ENCODE measurements at places on chromosomes 16 and 17. TPM values are rescaled to one million over a fixed set of nuclear protein-coding genes. Genes with fewer than 3 reads are reported as not detected.
A peak's percentile ranks its signal among the peaks of the same experiment; 100 is the strongest.

DNA sequence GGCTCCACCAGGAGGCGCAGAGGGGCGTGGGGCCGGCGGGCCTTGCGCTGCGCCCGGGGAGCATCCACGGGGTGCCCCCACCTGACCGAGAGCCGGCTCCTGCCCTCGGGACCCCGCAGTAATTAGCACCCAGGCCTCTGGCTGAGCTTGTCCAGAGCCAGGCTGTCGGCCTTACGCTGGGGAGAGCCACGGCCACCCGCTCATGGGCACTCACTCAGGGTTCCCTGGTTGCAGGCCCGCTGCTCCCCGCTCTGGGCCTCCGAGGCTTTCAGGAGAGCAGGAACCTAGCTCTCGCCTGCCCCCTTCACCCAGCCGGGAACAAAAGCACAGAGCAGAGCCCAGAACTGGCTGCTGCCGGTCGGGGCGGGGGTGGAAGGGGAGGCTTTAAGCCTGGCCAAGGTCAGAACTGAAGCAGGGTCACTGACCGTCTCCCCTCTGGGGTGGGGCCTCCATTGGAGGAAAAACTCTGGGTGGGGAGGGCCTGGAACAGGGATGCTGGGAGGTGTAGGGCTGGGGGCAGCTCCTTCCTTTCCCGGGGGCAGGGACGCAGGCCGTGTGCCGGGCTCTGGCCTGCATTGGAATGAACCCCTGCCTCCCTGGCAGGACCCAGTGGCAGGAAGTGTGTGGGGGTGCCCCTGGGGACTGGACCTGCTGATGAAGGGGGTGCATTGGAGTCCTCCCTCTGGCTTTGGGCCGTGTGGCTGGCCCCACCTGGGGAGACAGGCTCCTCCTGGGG, 12.3 kb downstream of the GLIS2 start:
- peak overlapping the region; percentile 37 for H3K27ac ChIP-seq
- H3K4me3 ChIP-seq = peak overlapping the region; percentile 74
- H3K4me1 ChIP-seq = peaks cover 5% of the 10 kb centered on the region
- H3K27me3 ChIP-seq = no peaks in the 10 kb centered on the region

GRCh38 chr17:68378268-68379176, 78.8 kb downstream of the WIPI1 start:
- H3K4me1 ChIP-seq = peaks cover 3% of the 10 kb centered on the region
- H3K36me3 ChIP-seq = no peaks in the 10 kb centered on the region
- no peak overlapping the region for H3K4me3 ChIP-seq
- H3K27me3 ChIP-seq = no peaks in the 10 kb centered on the region

DNA sequence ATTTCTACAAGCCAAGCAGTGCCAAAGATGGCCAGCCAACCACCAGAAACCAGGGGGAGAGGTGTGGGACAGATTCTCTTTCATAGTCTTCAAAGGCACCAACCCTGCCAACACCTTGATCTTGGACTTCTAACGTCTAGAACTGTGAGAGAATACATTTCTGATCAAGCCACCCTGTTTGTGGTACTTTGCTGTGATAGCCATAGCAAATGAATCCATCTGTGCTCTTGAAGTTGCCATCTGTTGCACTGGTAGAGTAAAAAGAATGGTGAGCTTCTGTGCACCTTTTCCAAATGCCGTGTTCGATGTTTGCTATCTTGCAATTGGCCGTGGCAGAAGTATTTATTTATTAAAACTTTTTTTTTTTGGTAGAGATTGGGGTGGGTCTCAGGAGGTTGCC, 16.7 kb upstream of the ADGRG1 start:
- no peak for DNase-seq
- H3K27me3 ChIP-seq = no peaks in the 10 kb centered on the region
- peaks cover 19% of the 10 kb centered on the region for H3K4me1 ChIP-seq
- no peak overlapping the region for H3K4me3 ChIP-seq
- no peak overlapping the region for H3K27ac ChIP-seq
- H3K36me3 ChIP-seq = no peaks in the 10 kb centered on the region

DNA sequence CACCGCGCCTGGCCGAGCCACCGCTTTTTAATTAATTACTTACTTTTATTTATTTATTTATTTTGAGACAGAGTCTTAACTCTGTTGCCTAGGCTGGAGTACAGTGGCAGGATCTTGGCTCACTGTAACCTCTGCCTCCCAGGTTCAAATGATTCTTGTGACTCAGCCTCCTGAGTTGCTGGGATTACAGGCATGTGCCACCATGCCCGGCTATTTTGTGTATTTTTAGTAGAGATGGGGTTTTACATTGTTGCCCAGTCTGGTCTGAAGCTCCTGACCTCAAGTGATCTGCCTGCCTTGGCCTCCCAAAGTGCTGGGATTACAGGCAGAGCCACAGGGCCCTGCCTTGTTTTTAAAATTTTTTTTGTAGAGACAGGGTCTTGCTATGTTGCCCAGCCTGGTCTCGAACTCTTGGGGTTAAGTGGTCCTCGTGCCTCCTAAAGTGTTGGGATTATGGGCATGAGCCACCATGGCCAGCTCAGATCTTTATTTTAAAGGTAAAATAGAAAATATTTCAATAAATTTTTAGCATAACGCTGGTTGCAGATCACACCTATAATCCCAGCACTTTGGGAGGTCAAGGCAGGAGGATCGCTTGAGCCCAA, 18.3 kb upstream of the NUDT16L1 start:
- peak overlapping the region; percentile 95 for H3K27ac ChIP-seq
- no peak for DNase-seq
- H3K4me1 ChIP-seq = peaks cover 23% of the 10 kb centered on the region

DNA sequence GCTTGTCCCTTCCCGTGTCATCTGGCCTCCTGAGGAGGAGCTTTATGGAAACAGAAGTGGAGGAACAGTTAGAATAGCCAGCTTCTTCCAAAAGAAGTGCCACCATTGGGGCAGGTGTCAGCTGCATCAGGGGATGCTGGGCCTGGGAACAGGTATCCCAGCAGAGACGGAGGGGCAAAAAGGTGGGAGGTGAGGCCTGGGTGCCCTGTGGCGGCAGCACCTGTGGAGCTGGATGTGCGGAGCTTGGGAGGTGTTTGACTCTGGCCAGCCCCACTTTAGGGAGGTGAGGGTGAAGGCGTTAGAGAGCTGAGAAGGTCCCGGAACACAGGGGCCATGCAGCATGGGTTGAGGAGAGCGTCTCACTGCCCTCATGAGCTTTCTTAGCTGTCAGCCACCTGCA, 5.2 kb downstream of the SMCR8 start:
- no peaks in the 10 kb centered on the region for H3K27me3 ChIP-seq
- H3K4me1 ChIP-seq = peaks cover 40% of the 10 kb centered on the region
- H3K4me3 ChIP-seq = no peak overlapping the region
- H3K27ac ChIP-seq = peak overlapping the region; percentile 56

DNA sequence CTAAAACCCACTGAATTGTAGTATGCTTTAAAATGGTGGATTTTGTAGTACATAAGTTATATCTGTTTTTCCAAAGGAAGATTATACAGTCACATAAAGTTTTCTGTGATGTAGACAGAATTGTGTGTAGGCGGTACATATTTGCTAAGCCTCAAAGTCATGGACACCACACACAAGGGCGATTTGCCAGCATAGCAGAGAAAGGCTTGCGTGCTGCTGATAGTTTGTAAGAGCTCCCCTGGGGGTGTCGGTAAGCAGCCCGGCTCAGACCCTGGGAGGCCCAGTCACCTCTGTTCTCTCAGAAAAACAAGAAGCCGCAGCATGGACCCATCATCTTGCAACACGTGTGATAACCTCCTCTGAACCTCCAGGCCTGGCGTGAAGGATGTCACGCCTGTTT, 38.3 kb upstream of the AKTIP start:
- no peaks in the 10 kb centered on the region for H3K36me3 ChIP-seq
- no peak for DNase-seq
- no peak overlapping the region for H3K4me3 ChIP-seq
- no peaks in the 10 kb centered on the region for H3K27me3 ChIP-seq
- peaks cover 21% of the 10 kb centered on the region for H3K4me1 ChIP-seq
- no peak overlapping the region for H3K27ac ChIP-seq

DNA sequence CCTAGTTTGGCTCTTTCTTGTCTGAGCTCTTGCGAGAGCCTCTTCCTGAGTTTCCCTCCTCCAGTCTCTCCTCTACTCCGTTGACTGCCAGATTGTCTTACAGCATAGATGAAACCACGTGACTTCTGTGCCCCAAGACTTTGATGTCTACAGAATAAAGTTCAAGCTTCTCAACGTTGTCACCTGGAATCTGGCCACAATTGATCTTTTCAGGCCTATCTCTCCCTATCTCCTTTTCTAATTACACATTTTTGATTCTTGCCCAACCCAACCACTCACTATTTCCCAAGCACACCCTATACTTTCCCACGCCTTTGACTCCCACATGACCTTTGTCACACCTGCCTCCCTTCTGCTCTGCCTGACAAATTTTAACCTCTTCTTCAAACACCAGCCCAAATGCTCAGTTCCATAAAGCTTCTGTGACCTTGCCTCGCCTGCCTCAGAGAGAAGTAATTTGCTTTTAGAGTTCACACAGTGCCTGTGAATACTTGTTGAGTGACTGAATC, 52.4 kb upstream of the PMFBP1 start:
- H3K36me3 ChIP-seq = no peaks in the 10 kb centered on the region
- DNase-seq = no peak
- H3K4me3 ChIP-seq = no peak overlapping the region
- H3K4me1 ChIP-seq = no peaks in the 10 kb centered on the region

DNA sequence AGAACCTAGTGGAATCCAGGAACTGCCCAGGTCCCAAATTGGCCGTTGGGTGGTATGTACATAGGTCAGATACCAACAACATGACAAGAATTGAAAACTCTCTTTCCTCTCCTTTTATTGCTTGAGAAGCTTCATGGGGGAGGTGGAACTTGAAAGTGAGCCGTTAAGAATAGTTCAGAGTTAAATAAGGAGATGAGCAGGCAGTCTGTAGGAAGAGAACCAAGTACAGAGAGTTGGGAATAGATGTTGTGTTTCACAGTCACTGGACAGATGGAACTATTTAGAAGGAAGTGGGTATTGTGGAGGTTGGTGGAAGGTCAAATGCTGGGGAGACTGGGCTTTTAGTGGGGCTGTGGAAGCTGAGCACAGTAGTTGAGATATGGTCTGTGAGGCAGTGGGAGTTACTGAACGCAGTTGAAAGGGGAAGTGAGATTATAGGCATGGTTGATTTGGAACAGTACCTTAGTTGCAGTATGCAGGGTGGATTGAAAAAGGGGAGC, 26.4 kb downstream of the ARHGAP44 start:
- no peak overlapping the region for H3K27ac ChIP-seq
- no peak overlapping the region for H3K4me3 ChIP-seq
- H3K36me3 ChIP-seq = no peaks in the 10 kb centered on the region
- no peaks in the 10 kb centered on the region for H3K27me3 ChIP-seq
- H3K4me1 ChIP-seq = no peaks in the 10 kb centered on the region

- H3K27ac ChIP-seq = no peak overlapping the region
- H3K4me1 ChIP-seq = peaks cover 3% of the 10 kb centered on the region
- no peak for DNase-seq
- peaks cover 10% of the 10 kb centered on the region for H3K36me3 ChIP-seq
- H3K27me3 ChIP-seq = no peaks in the 10 kb centered on the region
These were observed 100.2 kb downstream of the KATNIP start for GRCh38 chr16:27650073-27650701.

DNA sequence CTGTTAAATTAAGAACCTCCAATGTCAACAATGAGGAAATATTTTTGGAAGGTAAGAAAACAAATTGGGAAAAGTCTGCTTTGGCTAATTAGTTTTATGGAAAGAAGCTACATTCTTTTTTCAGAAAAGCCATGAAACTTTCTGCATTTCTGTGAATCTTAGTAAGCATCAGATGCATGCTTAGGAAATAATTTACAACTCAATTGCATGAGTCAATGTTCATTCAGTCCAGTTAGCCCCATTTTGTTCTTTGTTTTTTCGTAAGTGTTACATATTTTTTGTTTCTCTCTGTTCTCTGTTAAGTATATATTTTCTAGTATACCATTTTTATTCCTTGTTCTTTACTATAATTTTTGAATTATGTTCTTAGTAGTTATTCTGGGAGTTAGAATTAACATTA, 195.2 kb upstream of the KIF2B start:
- H3K4me1 ChIP-seq = no peaks in the 10 kb centered on the region
- no peak overlapping the region for H3K4me3 ChIP-seq
- H3K27me3 ChIP-seq = no peaks in the 10 kb centered on the region
- H3K27ac ChIP-seq = no peak overlapping the region
- H3K36me3 ChIP-seq = no peaks in the 10 kb centered on the region
- DNase-seq = no peak

- DNase-seq = no peak
- H3K36me3 ChIP-seq = no peaks in the 10 kb centered on the region
These were observed 116.5 kb downstream of the ZNF423 start for GRCh38 chr16:49739381-49739780.

DNA sequence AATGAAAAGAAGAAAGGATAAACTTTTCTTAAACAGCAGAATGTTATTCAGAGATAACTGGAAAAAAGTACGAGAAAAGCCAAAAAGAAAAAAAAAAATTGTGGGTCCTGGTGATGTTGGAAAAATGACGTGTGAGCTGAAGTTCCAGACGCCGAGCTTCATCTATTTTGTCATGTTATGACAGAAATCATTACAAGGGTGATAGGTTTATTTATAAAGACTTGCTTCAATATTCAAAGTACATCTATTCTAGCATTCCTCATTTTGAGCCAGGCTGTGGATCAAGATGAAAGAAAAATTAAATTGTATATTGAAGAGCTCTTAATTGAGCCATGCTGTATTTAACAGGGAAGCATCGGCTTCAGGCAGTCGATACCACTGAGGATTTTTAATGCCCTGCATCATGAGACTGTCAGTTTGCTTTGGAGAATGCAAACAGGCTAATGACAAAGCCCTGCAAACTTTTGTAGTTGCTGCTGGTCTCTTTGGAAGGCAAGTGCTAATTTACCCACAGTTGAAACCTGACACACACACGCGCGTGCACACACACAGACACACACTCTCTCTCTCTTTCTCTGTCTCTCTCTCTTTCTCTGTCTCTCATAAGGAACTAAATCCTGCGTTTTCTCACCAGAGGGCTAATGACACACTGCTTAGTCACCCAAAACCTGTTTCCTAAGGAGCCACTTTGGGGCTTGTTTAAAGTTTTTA, 110.7 kb downstream of the WWOX start:
- no peak for DNase-seq
- H3K4me3 ChIP-seq = no peak overlapping the region
- H3K27me3 ChIP-seq = no peaks in the 10 kb centered on the region
- no peaks in the 10 kb centered on the region for H3K4me1 ChIP-seq

The TK1 gene
- 0.42 TPM for total RNA-seq

The CHAD gene
- total RNA-seq = not detected

The PRAC2 gene
- total RNA-seq = not detected

The CLEC19A gene
- total RNA-seq = not detected

The OR2C1 gene
- not detected for total RNA-seq

Data from T-helper 17 cell (primary cell).